CD4-positive, alpha-beta memory T cell (primary cell): ENCODE measurements at places on chromosomes 5 and 9.

GRCh38 chr9:104118916-104119315 is 24.8 kb downstream of the SMC2 start:
- DNase-seq, result no peak

DNA sequence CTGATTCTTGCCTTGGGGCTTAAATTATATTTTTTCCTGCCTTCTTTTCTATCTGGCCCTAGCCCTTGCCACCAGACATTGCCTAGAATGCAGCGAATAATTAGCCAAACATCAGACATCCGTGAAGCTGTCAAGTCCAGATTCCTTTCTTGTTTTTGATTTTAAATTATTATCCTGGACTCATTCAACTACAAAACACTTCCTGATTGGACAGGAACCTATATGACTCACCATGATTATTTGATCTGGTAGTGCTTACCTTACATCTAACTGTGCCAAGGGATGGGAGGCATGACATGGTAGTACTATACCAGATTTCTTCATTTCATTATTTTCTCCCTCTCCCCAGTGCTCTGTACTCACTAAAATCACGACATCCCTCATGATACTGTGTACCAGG is 829.6 kb downstream of the TLR4 start:
- no peak for DNase-seq

DNA sequence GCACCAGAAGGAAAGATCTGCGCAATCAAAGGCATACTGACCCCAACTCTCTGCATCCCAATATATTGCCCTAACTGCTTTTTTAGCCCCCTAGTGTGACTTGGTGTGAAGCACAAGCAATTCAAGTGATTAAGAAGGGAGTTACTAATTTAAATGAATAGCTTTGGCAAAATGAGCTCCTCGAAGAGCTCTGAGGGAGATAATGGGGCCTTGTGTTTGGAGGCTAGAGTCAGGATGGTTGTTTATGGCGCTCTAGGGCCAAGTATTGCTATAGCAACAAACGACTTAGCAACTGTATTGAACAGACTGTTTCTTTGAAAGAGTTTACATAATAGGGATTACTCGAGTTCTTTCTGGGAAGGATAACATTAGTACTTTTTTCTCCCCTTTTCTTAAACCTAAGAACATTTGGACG is 11.5 kb upstream of the C5orf58 start:
- DNase-seq, result no peak

- DNase-seq, result no peak
These were observed 50.0 kb downstream of the DAPK1 start for GRCh38 chr9:87547671-87548081.

GRCh38 chr5:10424124-10424731 is 17.5 kb upstream of the ROPN1L start:
- no peak for DNase-seq

DNA sequence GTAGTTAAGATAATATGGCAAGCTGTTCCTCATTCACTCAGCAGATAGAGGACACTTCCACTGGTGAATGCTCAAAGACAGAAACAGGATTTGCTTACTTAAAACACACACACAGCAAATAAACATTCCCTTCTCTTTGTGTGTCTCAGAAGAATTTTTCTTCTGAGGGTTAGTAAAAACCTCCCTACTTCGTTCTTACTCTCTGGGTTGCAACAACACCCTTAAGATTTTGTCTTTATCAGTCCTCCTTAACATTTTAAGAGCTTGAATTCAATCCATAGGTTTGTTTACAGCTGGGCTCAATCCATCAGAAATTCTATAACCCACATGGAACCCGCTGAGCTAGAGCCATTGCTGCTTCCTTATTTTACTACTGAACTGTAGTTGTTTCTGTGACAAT is 237.4 kb upstream of the PIK3R1 start:
- DNase-seq, result no peak

- DNase-seq, result no peak
These were observed 49.7 kb downstream of the PRDM6 start for GRCh38 chr5:123138774-123139173.

- no peak for DNase-seq
These were observed 34.7 kb downstream of the LRSAM1 start for GRCh38 chr9:127485995-127486394.

GRCh38 chr5:163503106-163504078 is 2.0 kb upstream of the MAT2B start:
- DNase-seq, result peak; percentile 33

- no peak for DNase-seq
These were observed 155.7 kb downstream of the RMI1 start for GRCh38 chr9:84136119-84136868.

DNA sequence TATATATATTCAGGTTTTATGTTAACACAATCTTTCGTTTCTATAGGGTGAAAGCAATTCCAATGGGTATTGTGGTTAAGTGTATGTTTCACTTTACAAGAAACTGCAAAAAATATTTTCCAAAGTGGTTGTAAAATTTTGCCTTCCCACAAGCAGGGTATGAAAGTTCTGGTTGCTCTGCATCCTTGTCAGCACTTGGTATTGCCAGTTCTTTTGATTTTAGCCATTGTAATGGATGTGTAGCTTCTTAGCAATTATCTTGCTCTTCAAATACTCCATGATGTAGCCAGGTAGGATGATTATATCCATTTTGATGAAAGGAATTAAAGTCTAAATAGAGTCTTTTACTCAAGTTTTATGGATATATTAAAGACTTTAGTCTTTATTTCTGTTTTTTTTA is 9.1 kb upstream of the ADAM19 start:
- no peak for DNase-seq

DNA sequence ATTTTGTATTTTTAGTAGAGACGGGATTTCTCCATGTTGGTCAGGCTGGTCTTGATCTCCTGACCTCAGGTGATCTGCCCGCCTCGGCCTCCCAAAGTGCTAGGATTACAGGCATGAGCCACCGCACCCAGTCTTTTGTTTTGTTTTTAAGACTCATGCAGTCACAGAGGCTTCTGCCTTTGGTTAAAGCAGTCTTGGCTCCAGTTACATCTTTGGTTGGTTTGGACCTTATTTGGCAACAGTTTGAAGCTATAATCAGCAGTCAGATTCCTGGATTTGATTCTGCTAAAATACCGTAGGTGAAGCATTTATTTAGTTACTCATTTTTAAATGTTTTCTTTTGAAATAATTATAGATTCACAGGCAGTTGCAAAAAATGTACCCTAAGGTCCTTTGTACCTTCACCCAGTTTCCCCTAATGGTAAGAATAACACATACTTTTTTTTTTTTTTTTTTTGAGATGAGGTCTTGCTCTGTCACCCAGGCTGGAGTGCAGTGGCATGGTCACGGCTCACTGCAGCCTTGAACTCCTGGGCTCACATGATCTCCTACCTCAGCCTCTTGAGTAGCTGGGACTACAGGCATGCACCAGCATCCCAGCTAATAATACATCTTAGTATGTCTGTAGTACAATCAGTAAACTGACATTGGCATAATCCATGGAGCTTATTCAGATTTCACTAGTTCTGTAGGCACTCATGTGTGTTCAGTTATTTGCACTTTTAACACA is 15.7 kb downstream of the USP20 start:
- DNase-seq, result no peak

- DNase-seq, result no peak
These were observed 5.5 kb downstream of the EPB41L4A start for GRCh38 chr5:112413611-112414010.

DNA sequence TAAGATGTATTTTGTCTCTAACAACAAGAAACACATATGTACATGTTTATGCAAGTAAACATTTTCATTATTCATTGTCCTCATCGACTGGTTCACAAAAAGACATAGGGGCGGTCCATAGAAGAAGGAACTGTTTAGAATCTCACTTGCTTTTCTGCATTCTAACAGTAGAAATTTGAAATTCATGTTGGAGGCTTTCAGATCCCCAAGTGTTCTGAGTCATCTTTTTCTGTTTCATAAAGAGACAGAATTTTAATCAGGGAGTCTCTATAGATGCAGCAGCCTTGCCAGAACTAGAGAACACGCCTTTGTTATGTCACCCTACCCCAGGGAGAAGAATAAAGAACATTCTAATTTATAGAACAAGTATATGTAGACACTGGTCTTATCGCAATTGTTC is 324.3 kb downstream of the GABRG2 start:
- DNase-seq, result no peak

DNA sequence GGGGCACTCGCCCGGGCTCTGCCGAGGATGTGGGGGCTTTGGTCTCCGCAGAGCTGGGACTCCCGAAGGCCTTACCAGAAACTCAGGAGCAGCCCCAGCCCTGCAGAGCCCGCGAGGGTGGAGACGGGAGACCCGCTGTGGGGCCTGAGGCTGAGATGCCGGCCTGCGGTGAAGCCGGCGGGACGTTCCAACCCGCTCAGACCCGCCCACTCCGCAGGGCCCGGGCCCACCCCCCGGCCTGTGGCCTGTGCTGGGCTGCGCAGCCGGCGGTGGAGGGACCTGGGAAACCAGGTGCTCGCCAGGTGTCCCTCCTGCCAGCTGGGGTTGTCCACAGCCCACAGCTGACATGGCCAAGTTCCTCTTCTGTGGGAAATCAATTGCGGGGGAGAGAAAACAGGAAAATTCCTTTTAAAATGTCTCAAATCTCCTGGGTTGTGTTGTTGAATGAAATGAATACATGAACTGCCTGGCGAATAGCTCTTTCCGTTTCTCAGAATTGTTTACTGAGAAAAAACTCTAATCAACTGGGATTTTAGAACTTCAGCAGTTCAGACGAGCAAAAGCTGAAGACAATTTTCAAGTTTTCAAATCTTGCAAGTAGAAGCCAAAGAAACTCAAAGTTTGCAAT is 49.0 kb upstream of the IRX4 start:
- no peak for DNase-seq

DNA sequence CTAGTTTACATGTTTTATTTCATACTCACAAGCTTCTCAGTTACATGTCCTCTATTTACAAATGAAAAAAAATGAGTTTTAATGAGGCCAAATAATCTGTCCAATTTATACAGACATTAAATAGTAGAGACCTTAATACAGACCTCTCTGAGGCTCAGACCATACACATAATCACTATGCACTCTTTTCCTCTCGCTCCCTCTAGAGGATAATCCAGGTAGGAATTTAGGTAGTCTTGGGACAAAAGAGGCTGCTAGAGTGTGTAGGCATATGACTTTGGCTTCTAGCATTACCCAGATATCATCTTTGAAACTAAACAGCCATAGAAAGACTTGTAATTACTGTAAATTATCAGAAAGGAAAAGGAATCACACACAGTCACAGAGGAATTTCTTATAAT is 444.7 kb downstream of the HINT1 start:
- DNase-seq, result no peak

- no peak for DNase-seq
These were observed 2.9 kb downstream of the FOXE1 start for GRCh38 chr9:97855899-97856298.

DNA sequence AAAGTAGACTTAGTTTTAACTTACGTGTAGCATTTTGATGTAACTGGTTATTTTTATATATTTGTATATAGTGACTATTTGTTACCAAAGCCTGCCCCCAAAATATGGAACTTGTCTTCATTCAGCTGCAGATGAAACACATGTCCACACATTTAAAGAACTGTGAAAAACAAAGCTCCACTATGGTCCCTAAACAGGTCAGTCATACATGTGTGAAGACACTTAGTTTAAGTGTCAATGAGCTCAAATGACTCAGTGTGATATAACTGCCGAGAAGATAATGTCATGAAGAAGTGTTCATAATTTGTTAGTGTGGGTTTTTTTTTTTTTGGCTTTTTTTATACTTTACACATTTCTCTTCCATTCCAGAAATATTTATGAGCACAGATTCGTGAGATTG is 28.2 kb downstream of the HAVCR1 start:
- no peak for DNase-seq

GRCh38 chr9:5832538-5833529 is at the start of gene ERMP1:
Gene ERMP1, minus strand, starts transcription at chr9:5833117. Its CDS starts 90 bp downstream, at chr9:5833027.
- DNase-seq, result peak; percentile 93

DNA sequence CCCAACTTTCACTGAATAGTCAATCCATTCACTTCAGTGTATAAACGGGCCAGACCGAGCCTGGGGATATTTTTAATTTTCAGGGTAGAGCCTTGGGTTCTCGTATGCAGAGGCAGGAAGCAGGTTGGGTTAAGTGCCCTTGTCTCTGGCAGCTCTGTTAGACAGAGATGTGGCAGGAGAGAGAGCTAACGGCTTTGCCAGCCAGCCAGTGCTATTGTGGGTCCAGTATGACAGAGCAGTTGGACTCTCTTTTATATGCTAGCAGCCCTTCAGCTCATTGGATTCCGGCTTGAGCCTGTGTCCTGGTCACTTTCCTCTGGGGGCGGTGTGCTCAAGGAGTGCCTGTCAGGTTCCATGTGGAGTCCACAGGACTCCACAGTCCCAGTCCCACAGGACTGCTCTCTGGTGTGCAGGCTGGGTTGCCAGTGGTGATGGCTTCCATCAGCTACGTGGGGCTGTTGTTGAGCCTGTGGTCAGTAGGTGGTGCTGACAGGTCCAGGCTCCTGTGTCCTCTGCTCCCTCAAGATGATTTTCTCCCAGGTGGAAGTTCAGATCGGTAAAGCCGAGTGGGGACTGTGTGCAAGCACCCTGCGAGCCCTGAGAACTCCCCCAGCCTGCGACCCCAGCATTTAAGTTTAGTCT is 14.3 kb downstream of the CLTA start:
- no peak for DNase-seq

GRCh38 chr5:10125116-10125515 is 124.6 kb downstream of the ATPSCKMT start:
- no peak for DNase-seq

DNA sequence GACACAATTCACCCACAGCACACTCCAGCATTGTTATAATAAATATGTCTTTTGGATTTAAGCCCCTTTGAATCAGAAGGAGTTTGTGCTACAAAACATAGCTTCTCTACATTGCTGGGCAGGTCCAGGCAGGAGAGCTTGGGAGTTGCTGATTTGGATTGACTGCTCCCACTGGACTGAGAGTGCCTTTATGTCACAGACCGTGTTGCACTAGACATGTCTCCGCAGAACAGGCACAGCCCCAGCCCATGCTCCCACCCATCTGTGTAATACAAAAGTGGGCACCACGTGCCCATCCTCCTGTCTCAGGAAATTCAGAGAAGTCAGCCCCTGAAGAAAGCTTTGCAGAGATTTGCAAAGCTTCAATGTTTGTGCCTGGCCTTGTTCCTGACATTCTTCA is 117.1 kb downstream of the MED10 start:
- DNase-seq, result no peak

DNA sequence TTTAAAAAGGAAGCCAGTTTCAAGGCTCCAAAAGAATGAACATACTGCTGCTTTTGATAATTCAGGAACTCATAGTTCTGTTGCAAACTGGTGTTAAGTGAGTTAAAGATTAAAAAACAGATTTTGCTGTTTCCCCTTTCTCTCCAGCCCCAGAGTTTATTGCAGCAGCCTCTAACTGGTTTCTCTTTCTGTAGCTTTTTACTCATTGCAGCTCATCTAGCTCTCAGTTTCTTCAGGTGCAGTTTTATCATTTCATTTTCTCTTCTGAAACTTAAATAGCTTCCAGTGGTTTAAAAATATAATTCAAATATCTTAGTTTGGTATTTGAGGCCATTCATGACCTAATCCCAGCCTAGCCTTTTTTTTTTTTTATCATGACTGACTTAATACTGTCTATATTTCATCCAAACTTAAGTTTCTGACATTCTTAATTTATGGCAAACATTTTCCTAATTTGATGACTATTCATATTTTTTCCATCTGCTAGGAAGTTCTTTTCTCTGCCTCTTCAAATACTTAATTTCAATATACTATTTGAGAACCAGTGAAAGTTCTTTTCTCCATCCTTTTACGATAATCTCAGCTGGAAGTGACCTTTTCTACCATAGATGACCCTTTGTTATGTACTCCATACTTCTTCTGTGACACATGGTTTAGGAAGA is 252.7 kb upstream of the GRIA1 start:
- DNase-seq, result no peak

- DNase-seq, result no peak
These were observed 128.7 kb downstream of the PALM2AKAP2 start for GRCh38 chr9:109908459-109909390.

GRCh38 chr9:128947527-128948301 is at the start of the genes DOLK and NUP188:
Gene DOLK, minus strand, starts transcription at chr9:128947603. Its CDS starts 300 bp downstream, at chr9:128947303.
Gene NUP188, plus strand, starts transcription at chr9:128947699. Its CDS starts 21 bp downstream, at chr9:128947720.
- DNase-seq, result peak; percentile 100
